HFF-Myc (cell line): ENCODE measurements at places on chromosomes 1 and 21.

GRCh38 chr1:61143821-61144424 lies 61.6 kb downstream of the NFIA start:
- no peak for DNase-seq

DNA sequence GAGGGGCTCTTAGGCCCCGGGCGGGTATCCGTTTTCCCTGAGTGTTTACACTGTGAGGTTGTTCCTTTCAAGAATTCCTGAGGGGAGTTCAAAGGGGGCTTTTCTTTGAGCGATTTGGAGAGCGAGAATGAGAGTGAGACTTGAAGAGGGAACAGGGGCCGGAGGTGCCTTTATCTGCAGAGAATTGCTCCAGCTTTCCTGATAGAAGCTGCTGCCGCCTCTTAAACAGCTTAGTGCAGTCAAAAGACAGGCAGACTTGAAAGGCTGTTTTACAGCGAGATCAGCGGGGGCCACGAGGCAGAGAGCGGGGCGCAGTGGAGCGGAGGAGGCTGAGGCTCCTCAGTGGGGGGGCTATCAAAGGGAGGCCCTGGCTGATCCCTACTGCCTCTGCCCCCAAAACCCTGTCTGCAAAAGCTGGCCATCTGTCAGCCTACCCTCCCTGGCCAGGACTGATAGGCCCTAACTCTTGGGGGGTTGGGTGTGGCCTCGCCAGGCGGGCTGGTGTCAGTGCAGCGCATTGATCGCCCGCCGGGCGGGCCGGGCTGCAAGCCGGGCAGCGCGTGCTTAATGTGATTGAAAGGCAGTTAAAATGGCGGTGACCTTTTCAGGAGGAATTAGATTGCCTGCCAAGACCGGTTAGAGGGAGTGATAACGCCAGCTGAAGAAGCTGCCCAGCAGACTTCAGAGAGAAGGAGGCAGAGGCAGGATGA lies 36.4 kb downstream of the TMEM53 start:
- no peak for DNase-seq

- DNase-seq: no peak
Measured at GRCh38 chr1:48263041-48263440, 40.5 kb downstream of the SLC5A9 start.

DNA sequence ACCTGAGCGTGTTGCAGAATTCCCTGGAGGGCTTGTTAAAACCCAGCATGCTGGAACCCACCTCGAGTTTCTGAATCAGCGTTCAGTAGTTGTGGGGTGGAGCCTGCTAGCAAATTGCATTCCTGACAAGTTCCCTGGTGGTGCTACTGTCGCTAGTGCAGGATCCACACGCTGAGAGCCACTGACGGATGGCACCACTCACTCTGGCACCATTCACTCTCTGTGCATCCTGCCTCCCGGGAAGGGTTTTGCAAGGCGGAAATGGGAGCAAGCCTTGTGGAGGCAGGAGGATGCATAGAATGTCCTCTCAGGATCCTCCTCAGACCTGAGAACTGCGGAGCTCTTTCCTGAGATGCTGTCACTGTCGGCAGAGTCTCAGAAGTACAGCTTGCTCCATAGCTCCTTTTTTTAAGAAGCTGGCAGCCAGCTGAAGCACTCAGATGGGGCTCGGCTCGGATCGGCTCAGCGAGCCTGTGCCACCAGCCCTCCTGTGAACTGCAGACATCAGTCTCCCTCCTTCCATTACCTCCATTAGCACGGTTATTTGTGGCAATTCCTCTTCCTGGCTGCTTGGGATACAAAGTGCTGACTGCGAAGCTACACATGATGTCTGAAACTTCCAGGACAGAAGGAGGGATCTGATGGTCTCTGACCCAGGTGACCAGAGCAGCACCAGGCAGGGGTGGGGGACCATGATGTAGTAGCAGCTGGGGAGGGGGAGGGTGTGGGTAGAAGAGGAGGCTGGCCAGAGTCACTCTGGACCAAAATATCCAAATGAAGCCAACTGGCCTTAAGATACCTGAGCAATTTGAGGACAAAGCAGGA lies 89.6 kb downstream of the C1orf94 start:
- no peak for DNase-seq
